Prostate gland (tissue), 2 donors: ENCODE measurements at places on chromosomes 16 and 17. TPM values are rescaled to one million over a fixed set of nuclear protein-coding genes. Genes with fewer than 3 reads are reported as not detected.

DNA sequence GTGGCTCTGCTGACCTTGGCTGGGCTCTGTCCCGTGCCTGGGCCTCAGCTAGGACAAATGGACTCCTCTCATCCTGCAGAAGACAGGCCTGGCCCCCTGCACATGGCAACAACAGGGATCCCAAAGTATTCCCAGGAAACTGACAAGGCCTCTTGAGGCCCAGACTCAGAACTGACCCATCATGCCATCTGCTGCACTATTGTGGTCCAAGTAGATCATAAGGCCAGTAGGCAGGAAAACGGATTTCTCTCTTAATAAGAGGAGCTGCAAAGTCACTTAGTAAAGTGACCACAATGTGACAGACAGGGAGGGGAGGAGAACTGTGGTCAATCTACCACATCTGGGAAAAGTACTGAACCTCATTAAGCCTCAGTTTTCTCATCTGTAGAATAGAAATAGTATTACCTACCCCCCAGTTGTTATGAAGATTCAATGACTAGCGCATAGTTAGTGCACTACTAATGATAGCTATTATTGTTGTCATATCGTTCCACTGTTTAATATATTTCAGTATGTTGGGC is 62.1 kb upstream of the TNRC6A start:
- no peaks in the 10 kb centered on the region for H3K36me3 ChIP-seq
- no peaks in the 10 kb centered on the region for H3K4me1 ChIP-seq
- no peak overlapping the region for H3K27ac ChIP-seq
- no peak overlapping the region for H3K4me3 ChIP-seq
- DNase-seq = no peak
- H3K27me3 ChIP-seq = no peaks in the 10 kb centered on the region

GRCh38 chr17:76940738-76941350 is 72.6 kb downstream of the MGAT5B start:
- H3K4me1 ChIP-seq = no peaks in the 10 kb centered on the region
- no peak for DNase-seq
- H3K4me3 ChIP-seq = no peak overlapping the region
- H3K27ac ChIP-seq = no peak overlapping the region

DNA sequence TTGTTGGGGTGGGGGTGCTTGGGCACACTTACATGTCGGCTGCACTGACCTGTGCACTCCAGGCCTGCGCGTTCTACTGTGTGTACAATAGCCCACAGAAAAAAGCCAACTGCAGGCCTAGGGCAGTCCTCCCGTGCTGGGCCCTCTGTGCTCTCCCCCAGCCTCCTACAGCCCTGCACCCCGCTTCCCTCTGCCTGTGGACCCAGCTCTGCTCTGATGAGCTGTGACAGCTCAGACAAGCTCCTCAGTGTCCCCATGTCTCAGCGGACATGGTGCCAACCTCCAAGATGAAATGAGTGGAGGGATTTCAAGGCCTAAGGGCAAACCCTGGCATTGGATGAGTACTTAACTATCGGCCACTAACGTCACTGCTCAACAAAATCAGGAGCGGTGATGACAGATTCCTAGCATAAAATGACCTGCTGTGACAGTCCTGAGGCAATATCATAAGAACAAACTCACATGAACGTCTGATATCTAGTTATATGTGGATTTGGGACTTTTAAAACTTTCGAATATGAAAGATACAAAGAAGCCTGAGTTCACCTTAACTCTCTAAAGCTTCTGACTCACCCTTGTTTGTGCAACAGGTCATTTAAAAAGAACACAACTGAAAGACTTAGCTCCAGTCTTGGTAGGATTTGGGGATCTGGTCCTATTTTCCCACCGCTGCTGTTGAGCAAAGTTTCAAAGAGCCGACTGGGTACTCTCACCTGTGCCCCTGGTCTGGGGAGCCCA is 34.7 kb downstream of the CCDC57 start:
- DNase-seq = no peak
- no peaks in the 10 kb centered on the region for H3K4me1 ChIP-seq
- H3K4me3 ChIP-seq = no peak overlapping the region
- no peaks in the 10 kb centered on the region for H3K36me3 ChIP-seq
- no peak overlapping the region for H3K27ac ChIP-seq
- H3K27me3 ChIP-seq = no peaks in the 10 kb centered on the region

ADPRM gene
- total RNA-seq = 9.7 TPM

PMFBP1 gene
- 1.7 TPM for total RNA-seq

RAB37 gene
- 2.2 TPM for total RNA-seq

TLCD3B gene
- total RNA-seq = 17.2 TPM
